ENCODE measurements at places on chromosomes 2 and 18.
A peak's percentile ranks its signal among the peaks of the same experiment; 100 is the strongest.

- no peak for ATAC-seq
These were observed 3.3 kb upstream of the ACTR3 start for GRCh38 chr2:113886479-113887008.

DNA sequence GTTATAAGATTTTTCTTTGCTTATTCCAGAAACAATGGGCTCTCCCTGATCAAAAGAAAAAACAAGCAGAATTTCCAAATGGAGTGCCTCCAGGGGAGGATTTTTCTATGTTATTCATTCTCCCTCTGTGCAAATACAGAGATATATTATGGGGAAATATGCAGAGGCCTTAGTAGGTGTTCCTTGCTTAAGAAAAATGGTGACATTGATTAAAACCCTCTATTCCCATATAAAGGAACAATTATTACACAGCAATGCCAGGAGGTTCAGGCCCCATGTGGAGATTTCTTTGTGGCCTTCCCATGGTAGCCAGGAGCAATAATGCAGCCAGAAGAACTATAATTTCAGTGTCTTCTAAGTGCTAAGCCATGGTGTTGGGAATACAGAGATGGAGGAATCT is 255.9 kb upstream of the CXCR4 start:
- ATAC-seq = no peak

- ATAC-seq = no peak
These were observed 706.5 kb upstream of the FSHR start for GRCh38 chr2:49860834-49861233.

- no peak for ATAC-seq
These were observed 1.6 kb upstream of the RALB start for GRCh38 chr2:120251078-120251477.

DNA sequence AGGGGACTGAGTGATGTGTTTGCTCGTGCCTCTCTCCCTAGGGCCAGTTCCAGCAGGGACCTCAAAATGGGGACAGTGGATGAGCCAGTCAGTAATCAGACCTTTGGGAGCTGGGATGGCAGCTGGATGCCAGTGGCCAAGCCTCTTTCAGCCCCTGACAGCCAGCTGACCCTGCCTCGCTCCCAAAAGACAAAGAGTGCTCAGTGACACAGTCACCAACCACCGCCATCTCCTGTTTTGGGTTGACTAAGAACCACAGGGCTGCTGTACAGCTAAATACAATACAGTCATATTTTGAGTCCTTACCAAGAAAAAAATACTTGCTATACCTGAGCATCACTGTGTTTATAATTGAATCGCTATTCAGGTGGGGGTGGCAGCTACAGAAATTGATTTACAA is 75.7 kb downstream of the POU3F3 start:
- no peak for ATAC-seq

- peak; percentile 100 for ATAC-seq
These were observed 254.8 kb downstream of the CDH2 start for GRCh38 chr18:27921904-27922751.

- ATAC-seq = no peak
These were observed 8.1 kb downstream of the MRPS5 start for GRCh38 chr2:95113464-95113863.

DNA sequence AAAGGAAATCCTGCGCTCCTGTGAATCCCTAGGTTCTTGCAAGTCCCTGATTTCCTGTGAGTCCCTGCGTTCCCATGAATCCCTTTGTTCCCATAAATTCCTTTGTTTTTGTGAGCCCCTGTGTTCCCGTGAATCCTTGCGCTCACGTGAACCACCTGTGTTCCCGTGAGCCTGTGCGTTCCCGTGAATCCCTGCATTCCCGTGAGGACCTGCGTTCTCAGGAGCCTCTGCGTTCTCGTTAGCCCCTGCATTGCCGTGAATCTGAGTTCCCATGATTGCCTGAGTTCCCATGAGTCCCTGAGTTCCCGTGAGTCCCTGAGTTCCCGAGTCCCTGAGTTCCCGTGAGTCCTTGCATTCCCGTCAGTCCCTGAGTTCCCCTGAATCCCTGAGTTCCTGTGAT is 71.5 kb downstream of the SNTG2 start:
- ATAC-seq = no peak

GRCh38 chr2:143686585-143687164 is 557.5 kb downstream of the ARHGAP15 start:
- ATAC-seq = peak; percentile 65

- no peak for ATAC-seq
These were observed 156.4 kb upstream of the PXDN start for GRCh38 chr2:1900732-1901131.

DNA sequence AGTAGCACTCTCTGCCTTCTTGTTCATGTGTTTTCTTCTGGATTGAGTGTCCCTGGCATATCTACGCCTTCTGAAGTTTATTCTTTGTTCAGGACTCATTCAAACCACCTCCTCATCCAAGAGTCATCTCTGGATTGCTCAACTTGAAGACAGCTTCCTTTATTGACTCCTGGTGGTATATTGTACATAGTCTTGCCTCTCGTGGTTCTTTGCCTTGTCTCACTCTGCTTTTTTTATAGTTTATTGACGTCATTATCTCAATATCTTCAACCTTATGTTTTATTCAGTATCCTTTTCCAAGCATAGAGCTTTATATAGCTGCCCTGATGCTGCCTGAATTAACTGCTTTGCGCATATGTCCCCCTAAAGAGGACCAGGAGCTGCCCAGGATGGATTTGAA is 161.7 kb downstream of the INSIG2 start:
- no peak for ATAC-seq

GRCh38 chr2:100321866-100322820 is at the start of gene LONRF2:
Gene LONRF2, minus strand, starts transcription at chr2:100322501. Its CDS starts 408 bp downstream, at chr2:100322093.
- peak; percentile 69 for ATAC-seq

- peak; percentile 17 for ATAC-seq
These were observed 123.9 kb downstream of the RDH14 start for GRCh38 chr2:18436503-18437005.

DNA sequence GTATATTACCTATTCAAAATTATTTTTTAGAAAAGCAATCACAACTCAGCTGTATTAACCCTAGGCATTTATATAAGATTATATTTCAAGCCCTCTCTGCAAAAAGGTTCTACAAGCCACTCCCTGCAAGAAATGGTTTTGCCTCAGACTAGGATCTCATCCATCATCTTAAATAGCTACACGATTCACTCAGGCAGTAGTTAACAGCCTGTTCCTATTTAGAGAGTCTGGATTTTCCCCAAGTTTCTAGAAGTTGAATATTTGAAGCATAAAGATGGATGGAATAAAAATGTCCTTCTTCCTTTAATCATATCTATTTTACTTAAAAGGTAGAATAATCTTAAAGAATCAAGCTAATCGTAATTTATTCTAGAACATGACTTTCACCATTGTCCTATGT is 167.1 kb upstream of the STK17B start:
- ATAC-seq = no peak

DNA sequence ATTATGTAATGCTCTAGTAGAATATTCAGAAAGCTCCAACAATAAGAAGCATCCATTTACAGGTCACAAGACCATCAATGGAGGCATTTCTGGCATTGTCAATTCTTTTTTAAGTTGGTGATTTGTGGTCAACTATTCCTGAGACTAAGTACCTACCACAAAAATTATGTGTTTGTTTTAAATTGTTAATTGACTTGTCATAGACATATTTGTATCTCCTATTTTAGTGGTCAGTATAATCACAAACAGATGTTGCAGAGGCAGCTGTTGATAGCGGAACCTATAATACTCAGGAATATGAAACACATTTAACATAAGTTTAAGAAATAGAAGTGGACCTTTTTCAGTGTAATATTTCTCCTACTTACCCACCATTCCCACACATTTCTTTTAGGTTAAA is 430.1 kb downstream of the CCDC85A start:
- ATAC-seq = peak; percentile 84

GRCh38 chr2:178223806-178224205 is 29.5 kb downstream of the OSBPL6 start:
- ATAC-seq = no peak

- ATAC-seq = no peak
These were observed 184.8 kb downstream of the PRKCE start for GRCh38 chr2:45836316-45836715.

GRCh38 chr2:172574965-172575364 is 19.1 kb downstream of the PDK1 start:
- ATAC-seq = no peak

- no peak for ATAC-seq
These were observed 97.4 kb downstream of the AFF3 start for GRCh38 chr2:100045000-100045399.

- ATAC-seq = no peak
These were observed at the start of gene RFTN2 for GRCh38 chr2:197675246-197675645. Gene RFTN2, minus strand, starts transcription at chr2:197675587. Its CDS starts 129 bp downstream, at chr2:197675458.

DNA sequence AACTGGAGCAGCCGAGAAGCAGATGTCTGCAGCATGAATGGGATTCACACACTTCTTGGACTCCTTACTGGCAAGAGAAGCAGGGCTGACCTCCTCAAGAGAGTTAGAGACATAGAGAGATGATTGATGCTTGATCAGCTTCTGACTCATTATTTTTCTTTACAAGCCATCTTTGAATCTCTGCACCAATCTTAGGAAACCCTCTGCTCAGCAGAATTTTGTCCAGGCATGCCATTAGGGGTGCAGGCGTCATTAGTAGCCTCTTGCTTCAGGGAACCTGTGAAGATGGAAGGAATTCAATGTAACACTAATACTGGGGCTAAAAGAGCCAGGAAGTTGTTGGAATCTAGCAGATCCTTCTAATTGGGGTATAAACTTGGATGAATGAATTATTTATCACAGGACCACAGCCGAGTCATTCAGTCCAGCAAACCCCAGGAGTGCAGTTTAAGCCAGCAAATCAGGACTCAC is 151.8 kb downstream of the MGAT5 start:
- ATAC-seq = peak; percentile 25

- ATAC-seq = no peak
These were observed 167.3 kb upstream of the HS6ST1 start for GRCh38 chr2:128485761-128486639.

DNA sequence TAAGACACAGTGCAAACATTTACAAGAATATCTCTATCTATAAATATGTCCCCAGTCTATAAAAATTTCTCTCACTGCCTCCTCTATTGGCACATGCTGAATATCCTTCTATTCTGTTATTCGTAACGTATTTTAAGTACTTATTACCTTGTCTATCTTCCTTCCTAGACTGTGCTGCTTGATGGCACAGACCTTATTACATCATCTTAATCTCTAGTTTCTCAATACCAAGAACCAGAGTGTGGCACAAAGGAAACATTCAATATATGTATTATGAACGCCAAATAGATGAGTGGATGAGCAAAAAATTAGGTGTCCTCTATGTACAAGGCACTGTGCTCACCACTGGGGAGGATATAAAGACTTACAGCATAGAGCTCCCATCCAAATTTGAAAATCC is 282.8 kb downstream of the NBAS start:
- no peak for ATAC-seq

DNA sequence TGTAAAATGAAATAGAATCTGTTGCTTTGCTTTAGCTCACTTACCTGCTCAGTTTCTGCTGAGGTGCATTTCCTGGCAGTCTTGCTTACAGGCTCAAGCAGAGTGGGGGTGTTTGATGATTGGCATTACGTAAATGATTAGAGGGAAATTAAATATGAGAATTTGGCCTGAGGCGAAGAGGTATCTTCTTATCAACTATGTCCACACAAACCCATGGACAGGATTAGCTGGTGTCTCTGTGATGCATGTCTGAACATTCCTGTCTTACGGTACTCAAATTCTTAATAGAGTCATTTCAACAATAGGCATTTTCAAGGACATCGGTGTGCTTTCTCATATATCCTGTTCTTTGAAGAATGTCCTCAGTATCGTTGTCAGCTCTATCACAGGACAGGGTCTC is 102.1 kb downstream of the PRPF40A start:
- ATAC-seq = no peak

DNA sequence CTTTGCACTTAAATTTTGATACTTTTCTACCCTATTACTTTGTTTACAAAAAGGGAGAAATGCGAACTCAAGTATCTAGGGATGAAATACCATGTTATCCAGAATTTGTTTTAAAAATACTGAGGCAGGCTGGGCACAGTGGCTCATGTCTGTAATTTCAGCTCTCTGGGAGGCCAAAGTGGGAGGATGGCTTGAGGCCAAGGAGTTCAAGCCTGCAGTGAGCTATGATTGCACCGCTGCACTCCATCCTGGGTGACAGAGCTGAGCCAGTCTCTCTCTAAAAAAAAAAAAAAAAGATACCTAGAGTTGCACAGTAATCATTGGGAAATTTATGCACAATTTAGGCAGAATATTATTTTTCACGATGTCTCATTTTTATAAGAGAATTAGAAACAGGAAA is 12.4 kb upstream of the VAPA start:
- no peak for ATAC-seq

DNA sequence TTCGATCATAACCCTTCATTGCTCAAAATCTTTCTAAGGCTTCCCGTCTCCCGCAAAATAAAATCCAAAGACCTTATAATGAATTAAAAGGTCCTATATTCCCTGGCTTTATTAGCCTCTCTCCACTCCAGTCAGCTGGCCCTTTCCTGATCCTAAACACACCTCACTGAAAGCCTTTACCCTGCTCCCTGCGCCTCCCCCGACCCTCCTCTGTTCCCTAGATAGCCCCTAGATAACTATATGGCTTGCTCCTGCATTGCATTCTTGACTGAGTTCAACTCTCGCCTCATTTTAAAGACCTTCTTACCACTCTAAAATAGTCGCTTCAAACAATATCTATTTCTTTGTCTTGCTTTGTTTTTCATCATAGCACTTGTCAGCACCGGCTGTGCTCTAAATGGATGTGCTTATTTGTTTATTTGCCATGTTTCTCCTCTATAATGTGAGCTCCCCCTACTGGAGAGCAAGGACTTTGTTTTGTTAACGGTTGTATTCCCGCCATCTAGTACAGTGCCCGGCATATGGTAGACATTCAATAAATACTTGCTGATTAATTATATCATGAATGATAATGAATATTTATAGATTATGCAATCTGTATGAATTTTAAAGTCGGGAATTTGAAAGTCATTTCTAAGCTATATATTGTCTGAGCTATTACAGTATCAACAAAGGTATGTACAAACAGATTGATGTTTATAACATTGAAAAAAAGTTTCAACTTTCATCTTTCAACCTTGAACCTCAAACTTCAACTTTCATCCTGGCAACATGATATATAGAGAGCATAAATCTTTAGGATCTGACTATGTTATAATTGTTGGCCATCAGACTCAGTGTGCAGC is 32.4 kb upstream of the VIT start:
- peak; percentile 97 for ATAC-seq

DNA sequence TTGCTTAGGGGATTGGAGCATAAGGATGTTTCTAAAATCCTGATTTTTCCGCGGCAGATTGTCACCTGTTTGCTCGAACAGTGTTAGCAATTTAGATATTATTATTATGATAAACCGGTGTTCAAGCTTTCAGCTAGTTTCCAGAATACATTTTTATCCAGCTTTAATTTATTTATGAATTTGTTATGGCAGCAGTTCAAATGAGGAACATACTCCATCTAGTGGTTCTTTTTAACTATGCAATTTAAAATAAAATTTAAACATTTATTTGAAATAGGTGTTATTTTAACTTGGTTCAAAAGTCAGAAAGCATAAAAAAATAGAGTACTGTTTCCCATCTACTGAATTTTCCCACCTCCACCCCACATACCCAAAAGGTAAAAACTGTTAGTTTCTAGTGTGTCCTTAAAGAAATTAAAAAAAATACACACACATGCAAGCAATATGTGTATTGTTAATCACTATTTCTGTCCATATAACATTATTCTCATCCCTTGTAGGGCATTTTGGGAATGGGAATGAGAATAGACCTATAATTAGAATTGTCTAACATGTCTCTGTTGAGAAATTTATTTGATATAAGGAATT is 23.2 kb downstream of the ACOXL start:
- no peak for ATAC-seq

- ATAC-seq = no peak
These were observed 12.1 kb downstream of the HS1BP3 start for GRCh38 chr2:20638646-20639430.

- ATAC-seq = no peak
These were observed 29.8 kb upstream of the MAL start for GRCh38 chr2:94995553-94996304.

All from SK-N-SH treated with all-trans-retinoic acid at 6 μM for 48 hours (cell line).